ENCODE measurements at places on chromosomes 4 and X.

DNA sequence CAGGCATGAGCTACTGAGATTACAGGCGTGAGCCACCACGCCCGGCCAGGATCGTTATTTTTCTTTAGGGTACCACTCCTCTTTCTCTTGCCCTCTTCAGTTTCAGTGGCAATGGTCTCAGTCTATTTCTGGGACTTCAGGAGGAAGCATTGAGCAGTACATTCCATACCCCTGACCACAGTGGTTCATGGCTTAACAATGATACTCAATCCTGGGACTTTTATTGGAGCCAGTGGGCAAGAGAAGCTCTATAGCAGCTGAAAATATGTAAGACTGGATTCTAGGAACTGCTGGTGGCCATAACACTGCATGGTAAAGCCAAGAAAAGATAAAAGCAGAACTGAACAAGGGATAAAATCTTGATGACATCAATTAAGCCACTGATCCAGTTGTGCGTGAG is 5.8 kb upstream of the CCNA2 start:
- DNase-seq = no peak

DNA sequence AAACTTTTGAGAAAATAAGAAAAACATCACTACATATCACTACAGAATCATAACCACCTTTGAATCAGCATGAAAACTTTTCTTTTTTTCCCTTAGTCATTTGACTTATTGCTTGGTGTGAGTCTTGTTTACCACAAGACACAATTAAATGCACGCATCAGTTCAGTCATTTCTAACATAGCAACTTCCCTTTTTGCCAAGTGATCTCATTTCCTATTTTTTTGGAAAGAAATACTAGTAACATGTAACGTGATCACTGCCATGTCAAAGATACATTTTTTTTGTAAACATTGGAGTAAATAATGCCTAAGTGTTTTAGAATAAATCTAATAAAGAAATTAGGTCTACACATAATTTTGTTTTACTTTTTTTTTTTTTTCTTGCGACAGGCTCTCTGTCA is 5.1 kb upstream of the CXCL8 start:
- no peak for DNase-seq

DNA sequence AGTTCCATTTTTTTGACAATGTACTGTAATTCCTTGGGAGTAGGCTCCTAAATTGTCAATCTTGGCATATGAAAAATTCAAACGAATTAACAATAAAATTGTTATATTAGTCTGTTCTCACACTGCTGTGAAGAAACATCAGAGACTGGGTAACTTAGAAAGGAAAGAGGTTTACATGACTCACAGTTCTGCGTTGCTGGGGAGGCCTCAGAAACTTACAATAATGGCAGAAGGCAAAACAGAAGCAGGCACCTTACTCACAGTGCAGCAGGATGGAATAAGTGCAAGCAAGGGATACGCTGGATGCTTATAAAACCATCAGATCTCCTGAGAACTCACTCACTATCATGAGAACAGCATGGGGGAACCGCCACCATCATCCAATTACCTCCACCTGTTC is 246.4 kb upstream of the TRAM1L1 start:
- no peak for DNase-seq

GRCh38 chr4:26105815-26106699 is 192.0 kb downstream of the SMIM20 start:
- no peak for DNase-seq

- no peak for DNase-seq
Observed at GRCh38 chr4:41620594-41621256, 82.8 kb downstream of the LIMCH1 start.

DNA sequence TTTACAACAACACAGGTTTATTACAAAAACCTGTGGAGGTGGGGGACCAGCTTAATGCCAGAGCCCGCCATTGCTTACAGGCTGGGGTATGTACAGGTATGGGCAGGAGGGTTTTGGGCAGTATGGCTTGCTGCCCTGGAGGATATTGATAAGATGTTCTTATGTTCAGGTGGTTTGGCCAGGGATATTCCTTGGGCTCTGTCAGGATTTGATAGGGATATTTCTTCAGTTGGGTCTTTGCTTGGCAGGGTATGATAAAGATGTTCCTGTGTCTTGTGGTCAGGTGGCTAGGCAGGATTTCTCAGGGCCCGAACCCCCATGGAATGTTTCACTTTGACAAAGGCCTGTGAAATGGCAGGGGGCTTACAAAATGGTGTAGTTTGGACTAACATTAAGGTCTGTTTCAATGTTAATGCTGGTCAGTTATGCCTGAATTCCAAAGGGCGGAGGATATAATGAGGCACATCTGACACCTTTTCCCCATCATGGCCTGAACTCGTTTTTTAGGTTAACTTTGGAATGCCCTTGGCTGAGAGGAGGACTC is 3.1 kb downstream of the MGST2 start:
- no peak for DNase-seq

DNA sequence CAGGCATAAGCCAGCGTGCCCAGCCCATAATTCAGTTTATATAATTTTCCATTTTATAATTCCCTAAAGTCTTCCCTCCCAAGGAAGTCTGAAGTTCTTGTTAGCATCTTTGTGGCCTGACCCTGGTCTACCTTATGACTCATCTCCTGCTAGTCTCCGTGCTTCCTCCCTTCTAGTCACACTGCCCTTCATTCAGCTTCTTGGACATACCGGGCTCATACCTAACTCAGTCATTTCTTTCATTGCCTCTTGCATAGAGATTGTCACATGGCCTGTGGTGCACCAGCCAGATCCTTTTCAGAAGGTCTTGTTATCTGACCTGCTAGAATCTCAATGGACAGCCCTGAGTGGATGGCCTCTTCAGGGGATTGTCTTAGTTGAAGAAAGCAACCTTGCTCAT is 22.8 kb upstream of the MAML3 start:
- DNase-seq = no peak

DNA sequence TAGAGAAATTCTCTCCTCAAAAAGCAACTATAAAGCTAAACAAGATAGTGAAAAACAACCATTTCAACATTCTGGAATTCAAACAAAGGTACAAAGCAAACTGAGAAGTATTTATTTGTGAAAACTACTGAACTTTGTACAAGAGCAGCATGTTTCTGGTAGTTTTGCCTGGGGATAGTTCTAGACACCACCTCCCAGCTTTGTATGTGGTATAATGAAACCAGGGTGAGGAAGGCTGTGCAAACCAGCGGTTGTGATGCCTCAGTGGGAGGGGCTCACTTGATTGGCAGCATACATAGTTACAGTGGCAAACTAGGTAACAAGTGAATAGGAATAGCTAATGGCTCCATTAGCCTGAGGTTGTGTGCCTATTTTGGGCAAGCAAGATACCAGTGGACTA is 18.6 kb upstream of the FRMD7 start:
- DNase-seq = no peak

GRCh38 chrX:135024526-135024925 is 2.2 kb upstream of the RTL8B start:
- no peak for DNase-seq

- DNase-seq = no peak
Observed at GRCh38 chr4:8439168-8439567, 1.4 kb downstream of the ACOX3 start.

DNA sequence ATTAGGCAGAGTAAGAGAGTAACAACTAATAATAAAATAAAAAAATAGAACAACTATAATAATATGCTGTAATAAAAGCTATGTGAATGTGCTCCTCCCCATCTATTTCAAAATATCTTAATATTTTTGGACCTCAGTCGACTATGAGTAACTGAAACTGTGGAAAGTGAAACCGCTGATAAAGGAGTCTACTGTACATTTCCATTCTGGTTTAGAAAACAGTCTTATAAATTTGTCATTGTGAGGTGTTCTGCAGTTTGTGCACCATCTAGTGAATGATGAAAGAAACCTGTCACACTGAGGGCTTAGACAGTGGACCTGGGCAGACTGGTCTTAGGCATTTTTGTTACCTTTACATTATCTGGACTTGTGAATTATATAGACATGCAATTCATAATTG is 42.0 kb downstream of the TMEM150C start:
- DNase-seq = no peak

DNA sequence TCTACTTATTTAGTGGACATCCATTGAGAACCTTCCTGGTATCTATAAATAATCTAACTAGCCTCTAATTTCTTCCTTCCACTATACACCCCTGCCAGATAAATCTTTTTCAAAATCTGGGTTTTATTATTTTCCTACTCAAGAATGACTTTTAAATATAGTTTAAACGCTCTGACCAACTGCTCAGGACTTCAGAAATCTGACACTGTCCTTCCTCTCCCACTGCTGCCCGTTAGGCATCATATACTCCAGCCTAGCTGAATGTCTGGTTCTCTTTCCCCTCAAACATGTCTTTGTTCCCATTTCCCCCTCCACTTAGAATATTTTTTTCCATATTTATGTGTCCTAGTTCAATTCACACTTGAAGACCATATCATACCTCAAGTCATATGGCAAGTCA is 35.2 kb upstream of the CBLL2 start:
- no peak for DNase-seq

GRCh38 chr4:115090483-115091075 is 22.8 kb downstream of the NDST4 start:
- DNase-seq = no peak

GRCh38 chr4:154399259-154399974 is 92.2 kb downstream of the DCHS2 start:
- DNase-seq = no peak

DNA sequence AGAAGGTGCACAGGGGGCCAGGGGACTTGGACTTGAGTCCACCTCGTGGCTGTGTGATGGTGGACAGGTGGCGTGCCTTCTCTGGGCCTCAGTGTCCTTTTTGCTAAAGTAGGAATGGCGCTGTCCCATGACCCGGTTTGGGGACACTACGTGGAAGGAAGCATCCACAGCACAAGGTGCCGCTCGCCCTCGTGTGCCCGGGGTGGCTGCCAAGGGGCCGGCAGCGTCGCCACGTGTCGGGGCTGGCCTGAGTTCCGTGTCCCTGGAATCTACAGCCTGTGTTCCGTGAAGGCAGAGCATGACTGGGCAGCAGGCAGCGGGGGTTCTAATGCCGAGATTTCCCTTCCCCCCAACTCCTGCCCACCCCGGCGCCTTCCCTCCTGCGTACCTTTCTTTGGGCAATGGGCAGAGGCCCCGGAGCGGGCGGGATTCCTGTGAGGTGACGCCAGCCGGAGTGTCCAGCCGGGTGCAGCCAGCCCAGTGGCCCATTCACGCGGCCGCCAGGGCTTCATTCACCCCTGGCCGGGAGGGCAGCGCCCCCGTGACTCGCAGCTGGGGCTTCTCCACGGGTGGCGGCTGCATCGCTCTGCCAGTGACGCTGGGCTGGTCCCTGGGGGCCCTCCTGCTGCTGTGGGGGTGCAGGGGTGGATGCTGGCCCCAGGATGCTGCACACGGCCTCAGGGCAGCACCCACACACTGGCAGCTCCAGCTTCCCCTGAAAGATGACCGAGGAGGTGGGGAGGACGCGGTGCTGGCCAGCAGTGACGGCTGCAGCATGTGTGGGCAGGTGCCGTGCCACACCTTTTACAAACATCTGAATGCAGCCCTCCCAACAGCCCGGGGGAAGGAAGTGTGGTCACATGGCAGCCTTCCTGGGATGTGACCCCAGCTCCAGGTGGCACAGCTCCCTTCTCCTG is 21.2 kb downstream of the DOK7 start:
- DNase-seq = no peak

- no peak for DNase-seq
Observed at GRCh38 chrX:12440246-12440645, 302.0 kb downstream of the FRMPD4 start.

DNA sequence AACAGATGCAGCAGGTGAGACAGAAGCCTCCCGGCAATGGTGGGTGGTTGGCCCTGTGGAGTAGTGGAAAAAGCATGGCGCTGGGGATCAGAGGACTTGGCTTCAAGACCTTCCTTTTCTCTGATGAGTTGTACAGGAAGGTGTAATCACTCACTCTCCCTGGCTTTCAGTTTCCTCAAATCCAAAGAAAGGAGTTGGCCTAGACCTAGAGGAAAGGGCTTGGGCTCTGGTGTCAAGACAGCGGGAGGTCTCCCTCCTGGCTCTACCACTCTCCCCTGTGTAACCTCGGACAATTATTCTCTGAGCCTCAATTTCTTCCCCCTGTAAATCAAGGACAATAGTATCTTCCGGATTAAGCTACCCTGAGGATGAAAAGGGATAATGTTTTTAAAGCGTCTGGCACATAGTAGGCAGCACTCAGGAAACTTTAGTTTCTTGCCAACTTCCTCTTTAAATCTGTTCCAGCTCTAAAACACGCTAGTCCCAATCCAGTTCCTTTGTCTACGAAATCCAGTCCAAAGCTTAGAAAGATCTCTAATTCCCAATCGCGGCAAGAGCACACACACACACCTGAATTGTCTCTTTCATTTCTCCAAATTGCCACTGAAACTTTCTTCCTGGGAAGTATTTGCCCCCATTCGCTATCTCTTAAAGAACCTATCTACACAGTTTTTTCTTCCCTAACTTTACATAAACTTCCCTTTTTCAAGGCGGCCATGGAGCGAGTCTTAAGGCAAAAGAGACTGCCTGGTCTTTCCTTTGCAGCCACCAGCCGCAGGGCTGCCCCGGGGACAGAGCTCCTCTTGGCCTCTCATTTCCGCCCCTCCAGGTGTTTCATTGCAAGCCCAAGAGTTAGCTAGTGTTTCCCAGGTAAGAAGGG is 29.9 kb upstream of the GPC4 start:
- DNase-seq = no peak

DNA sequence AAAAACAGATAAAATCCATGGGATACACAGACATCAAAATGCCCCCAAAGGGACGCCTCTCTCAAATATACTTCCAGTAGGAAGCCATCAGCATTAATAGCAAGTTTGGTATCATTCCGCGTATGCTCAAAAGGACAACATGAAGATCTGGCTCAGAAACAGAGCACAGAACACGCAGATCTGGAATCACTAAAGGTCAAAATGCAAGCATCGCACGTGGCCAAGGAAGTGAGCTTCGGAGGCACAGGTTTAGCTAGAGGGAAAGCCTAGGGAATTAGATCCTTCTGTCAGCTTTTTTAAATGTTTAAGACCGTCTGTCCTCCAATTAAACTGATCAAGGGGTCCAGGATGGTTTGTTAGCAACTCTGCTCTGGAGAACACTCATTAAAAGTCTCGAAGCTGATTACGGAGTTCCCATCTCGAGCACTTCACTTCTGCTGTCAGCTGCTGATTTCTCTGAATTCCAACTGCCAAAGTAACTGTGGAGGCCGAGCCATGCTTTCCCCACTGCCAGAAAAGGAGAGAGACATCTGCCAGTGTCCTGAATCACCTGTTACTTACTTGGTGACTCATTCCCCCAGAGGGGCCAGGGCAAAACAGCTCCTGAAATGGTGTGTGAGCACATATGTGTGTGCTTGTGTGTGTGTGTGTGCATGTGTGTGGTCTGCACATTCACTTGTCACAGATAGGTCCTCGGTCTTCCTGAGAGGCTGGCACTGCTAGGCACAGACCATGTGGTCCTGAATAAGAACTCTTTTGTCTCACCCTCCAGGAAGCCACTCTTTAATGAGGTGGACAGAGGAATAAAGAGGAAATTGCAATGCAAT is 177.7 kb upstream of the PPARGC1A start:
- DNase-seq = no peak

GRCh38 chrX:26586570-26586969 is 370.6 kb downstream of the MAGEB5 start:
- DNase-seq = no peak
